ENCODE measurements at places on chromosomes 13 and 19.
A peak's percentile ranks its signal among the peaks of the same experiment; 100 is the strongest.

- DNase-seq = peak; percentile 68
These were observed 47.3 kb upstream of the SHKBP1 start for GRCh38 chr19:40529093-40529954.

GRCh38 chr13:97892717-97893116, 60.8 kb upstream of the IPO5 start:
- peak; percentile 6 for DNase-seq

DNA sequence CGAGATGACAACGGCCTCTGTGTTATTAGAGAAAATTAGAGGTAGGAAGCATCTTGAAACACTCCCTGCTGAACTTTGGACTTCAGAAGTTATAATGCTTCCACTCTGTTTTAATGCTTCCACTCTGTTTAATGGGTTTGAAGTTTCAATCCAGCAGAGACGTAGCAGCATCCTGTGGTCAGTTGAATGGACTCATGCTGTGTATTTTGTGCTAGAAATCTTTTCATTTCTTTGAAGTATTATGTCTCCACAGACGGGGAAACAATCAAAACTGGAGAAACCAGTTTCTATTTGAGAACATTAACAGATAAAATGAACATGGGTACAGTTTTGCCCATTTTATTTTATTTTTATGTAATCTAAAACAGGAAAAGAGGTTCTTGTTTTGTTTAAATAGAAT, 1736.2 kb downstream of the SLITRK5 start:
- DNase-seq = no peak

- DNase-seq = no peak
These were observed 737.1 kb downstream of the GPC5 start for GRCh38 chr13:92135509-92135908.

DNA sequence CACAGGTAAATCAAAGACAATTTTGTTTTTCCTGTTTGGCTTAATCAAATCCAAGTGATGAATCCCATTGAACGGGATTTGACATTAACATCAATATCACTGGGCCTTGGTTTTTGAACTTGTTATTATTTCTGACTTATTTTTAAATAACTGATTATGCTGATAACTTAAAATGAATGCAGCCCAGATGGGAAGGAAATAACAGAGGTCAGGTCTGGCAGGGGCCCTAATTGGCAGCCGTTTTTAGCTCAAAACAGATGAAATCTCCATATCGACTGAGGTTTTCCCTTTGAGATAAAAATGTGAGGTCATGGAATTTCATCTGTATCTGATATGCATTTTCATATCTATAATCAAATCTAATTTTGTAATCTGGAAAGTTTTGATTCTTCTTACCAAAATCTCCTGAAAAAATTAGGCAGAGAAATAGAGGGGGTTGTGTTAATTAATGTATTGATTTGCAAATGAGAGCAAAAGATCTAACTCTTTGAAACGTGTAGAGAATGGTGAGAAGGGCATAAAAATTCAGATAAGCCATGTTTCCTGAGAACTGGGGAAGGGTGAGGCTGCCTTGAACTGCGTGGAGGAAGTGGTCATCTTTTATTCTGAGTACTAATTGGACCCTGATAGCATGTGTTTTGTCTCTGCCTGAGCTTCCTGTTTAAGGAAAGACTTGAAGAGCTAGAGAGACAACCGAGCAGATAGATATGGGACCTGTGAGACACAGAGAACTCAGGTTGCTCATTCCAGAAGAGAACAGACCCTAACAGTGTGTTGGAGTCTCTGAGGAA, 98.2 kb upstream of the C1QTNF9B start:
- DNase-seq = no peak

GRCh38 chr19:41373993-41374392, 2.3 kb upstream of the TMEM91 start:
- peak; percentile 6 for DNase-seq

- no peak for DNase-seq
These were observed 19.0 kb upstream of the ACOD1 start for GRCh38 chr13:76929320-76929719.

- DNase-seq = no peak
These were observed at the start of gene FLT1 for GRCh38 chr13:28494778-28495537. TSS of gene FLT1 (minus strand) at chr13:28495128. CDS start at chr13:28494843, 285 bp downstream.

- no peak for DNase-seq
These were observed 9.6 kb downstream of the ABHD13 start for GRCh38 chr13:108227651-108228272.

DNA sequence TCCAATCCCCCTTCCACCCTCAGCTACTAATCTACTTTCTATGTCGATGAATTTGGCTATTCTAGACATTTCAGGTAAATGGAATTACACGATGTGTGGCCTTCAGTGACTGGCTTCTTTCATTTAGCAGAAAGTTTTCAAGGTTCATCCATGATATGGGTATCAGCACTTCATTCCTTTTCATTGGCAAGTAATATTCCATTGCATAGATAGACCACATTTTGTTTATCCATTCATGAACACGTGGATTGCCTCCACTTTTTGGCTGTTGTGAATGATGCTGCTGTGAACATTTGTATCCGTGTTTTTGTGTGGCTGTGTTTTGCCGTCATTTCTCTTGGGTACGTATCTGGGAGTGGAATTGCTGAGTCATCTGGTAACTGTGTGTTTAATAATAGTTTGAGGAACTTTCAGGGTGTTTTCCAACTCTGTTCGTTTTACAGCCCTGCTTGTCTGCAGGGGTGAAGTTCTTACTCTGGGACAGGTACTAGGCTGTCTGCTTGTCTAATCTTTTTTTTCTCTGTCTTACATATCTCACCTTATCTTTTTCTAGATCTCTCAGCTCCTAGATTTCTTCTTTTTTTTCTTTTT, 32.5 kb downstream of the MARK4 start:
- no peak for DNase-seq
